ENCODE measurements at places on chromosomes 2 and 18.

DNA sequence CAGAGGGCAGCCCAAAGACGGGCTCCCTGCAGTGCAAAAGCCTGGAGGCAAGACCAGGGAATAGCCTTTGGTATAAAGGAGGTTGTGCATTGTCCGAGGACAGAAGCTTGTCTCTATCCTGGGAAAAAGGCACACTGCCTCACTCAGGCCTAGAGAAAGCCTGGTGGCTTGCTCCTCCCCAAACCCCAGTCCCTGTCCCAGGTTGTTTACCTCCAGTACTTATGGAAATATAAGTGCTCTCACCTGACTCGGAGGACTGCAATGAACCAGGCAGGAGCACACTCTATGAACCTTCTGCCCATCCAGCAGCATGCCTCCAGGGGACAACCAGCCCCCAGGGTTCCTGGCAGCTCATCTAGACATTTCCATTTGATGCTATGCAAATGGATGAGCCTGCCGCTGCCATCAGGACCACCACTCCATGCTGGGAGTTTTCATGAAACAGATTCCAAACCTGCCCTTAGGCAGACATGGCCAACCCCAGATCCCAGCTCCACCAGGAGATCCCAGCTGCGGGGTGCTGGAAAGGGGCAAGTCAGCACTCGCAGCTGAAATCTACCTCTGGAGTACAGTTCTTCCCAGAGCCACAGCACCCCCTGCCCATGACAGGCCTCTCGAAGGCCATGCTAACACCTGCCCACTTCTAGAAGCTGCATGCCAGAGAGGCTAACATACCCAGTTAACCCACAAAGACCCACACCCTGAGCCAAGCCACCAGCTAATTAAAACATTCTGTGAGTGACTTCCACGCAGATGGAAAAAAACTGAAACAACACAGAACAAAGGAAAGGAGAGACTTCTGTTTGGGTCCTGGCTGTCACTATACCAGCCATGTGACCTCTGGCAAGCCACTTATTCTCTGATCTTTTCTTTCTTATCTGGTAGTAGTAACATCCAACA, 101.7 kb downstream of the TTC32 start:
- no peak for DNase-seq

DNA sequence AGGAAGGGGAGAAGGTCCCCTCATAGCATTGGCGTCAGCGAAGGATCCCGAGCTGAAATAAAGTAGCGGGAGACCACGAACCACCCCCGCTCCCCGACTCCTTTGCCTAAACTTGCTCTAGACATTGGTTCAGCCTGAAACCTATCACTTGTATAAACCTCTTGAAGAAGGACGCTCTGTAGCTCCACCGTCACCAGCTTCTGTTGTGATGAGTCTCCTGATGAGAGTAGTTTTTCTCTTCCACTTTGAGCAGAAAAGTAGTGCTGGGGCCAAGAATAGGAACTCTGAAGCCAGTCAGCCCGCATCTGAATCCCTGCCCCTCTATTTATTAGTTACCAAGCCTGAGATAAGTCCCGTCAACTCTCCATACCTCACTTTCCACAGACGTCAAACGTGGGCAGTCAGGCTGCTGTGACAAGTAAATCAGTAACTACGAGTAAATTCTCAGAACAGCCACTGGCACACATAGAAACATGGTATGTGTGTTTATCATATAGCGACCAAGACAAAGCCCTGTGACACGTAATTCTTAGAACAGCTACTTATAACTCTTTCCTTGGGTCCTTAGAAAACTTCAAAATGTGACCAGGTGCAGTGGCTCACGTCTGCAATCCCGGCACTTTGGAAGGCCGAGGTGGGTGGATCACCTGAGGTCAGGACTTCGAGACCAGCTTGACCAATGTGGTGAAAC, 61.7 kb downstream of the CD226 start:
- DNase-seq = no peak

DNA sequence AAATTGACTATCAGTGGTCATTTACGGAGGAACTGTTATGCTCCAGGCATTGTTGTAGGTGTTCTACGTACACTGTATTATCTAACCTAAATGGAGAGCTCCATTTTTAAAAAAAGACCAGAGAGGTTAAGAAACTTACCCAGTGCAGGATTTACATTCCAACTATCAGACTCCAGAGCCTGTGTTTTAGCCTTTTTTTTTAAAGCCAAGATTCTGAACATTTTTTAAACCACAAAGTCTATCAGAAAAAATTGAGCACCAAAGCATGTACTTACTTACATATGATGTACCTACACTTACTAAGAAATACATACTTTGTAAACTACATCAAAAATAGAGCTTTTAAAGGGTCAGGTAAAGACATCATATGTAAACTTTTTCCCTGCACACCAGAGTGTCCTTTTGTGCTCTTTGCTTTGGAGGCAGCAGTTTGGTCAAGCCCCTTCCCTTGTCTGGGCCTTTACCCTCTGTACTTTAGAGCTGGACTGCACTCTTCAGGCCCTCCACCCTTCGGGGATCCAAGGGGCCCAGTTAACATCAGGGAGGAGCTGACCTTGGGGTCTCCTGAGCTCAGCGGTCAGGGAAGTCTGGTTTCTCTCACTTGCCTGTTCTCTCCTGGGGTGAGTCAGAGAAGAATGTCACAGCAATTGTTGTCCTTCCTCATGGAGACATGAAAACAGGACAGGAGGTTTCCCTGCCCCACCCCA, 58.4 kb downstream of the ITGB1BP1 start:
- no peak for DNase-seq

GRCh38 chr2:117470311-117471095, 344.0 kb upstream of the DDX18 start:
- no peak for DNase-seq

- DNase-seq = no peak
These were observed 31.6 kb upstream of the MREG start for GRCh38 chr2:216044883-216045486.

All from activated CD4-positive, CD25-positive, alpha-beta regulatory T cell treated with anti-CD3 and anti-CD28 coated beads, Interleukin-2, amount 50 U/mL, for 72 hours (primary cell).